ENCODE measurements at places on chromosomes 4 and X.

GRCh38 chr4:186161138-186161537 is 30.2 kb upstream of the CYP4V2 start:
- DNase-seq = no peak

DNA sequence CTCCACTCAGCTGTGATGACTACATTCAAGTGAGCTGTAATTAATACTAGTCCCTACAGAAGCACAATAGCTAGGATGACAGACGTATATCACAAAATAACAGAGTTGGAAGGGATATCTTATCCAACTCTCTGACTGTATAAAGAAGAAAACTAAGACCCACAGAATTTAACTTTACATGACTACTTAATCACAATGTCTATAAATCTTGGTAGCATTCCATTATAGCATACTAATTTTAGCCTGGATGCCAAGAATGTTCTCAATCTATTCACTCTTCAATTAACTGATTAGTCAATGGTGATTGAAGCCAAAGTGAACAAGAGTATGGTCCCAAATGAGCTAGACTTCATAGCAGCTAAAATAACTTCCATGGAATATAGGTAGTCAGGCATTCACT is 31.2 kb downstream of the RPS6KA6 start:
- no peak for DNase-seq

DNA sequence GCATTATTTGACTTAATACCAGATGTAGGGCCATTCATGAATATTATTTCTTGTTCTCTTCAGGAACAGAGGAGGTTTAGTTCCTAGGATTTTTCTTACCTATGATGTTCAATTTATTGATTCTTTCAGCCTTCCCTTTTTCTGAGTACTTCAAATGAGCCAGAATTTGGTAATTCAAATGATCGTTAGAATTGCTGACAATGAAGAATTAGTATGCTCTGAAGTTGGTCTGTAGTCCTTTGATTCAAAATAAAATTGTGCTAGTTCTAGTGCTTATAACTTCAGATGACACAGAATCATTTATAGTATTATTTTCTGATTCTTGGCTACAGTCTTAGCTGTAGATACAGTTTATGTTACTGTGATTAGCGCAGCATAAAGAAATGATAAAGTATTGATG is 35.2 kb upstream of the WDR17 start:
- DNase-seq = no peak

- DNase-seq = peak; percentile 49
Measured at GRCh38 chr4:37685823-37686372, 278 bp downstream of the RELL1 start.

- DNase-seq = no peak
Measured at GRCh38 chrX:65997978-65998717, 41.7 kb downstream of the VSIG4 start.

- no peak for DNase-seq
Measured at GRCh38 chr4:155491336-155492120, 114.8 kb upstream of the MAP9 start.

DNA sequence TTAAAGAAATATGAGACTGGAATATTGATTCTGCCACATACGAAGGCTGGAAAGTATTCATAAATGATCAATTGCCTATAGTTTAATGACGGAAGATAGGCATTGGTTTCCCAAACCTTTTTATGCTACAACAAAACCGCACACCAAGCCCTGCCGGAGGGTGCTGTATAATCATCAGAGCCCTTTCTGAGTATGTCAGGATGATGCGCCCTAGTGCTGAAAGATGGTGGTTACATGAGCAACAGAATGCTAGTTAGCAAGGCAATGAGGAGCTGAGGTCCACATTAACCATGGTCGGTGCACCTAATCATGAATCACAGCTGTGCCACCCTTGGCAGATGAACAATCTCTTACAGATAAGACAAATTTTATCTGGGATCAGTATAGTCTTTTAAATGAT is 491.1 kb downstream of the PACRGL start:
- DNase-seq = no peak

GRCh38 chrX:39427906-39428305 is 626.6 kb downstream of the MID1IP1 start:
- no peak for DNase-seq

GRCh38 chr4:48329193-48329592 is 12.1 kb upstream of the SLAIN2 start:
- no peak for DNase-seq

- no peak for DNase-seq
Measured at GRCh38 chr4:95156452-95156765, 392.4 kb downstream of the UNC5C start.

- DNase-seq = no peak
Measured at GRCh38 chr4:48710446-48711209, 69.5 kb downstream of the FRYL start.

GRCh38 chr4:186792728-186793366 is 69.2 kb upstream of the FAT1 start:
- DNase-seq = no peak

DNA sequence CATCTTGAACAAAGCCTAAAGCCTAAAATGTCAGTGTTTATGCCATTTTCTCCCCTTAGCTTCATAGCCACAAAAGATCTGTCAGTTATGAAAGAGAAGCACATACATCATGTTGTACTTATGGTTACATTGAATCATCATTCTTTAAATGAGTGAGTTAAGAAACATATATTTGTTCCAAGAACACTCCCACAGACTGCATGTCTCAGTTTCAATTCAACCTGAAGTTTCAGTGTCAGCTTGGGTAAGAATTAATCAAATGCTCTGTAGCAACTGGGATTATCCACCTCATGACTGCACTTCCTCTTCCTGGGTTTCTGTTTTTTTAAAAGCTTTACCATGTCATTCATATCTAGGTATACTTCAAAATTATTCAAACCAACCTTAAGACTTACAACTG is 3.9 kb upstream of the TMPRSS11B start:
- DNase-seq = no peak

GRCh38 chr4:67702166-67702565 is 1.2 kb upstream of the UBA6 start:
- no peak for DNase-seq

DNA sequence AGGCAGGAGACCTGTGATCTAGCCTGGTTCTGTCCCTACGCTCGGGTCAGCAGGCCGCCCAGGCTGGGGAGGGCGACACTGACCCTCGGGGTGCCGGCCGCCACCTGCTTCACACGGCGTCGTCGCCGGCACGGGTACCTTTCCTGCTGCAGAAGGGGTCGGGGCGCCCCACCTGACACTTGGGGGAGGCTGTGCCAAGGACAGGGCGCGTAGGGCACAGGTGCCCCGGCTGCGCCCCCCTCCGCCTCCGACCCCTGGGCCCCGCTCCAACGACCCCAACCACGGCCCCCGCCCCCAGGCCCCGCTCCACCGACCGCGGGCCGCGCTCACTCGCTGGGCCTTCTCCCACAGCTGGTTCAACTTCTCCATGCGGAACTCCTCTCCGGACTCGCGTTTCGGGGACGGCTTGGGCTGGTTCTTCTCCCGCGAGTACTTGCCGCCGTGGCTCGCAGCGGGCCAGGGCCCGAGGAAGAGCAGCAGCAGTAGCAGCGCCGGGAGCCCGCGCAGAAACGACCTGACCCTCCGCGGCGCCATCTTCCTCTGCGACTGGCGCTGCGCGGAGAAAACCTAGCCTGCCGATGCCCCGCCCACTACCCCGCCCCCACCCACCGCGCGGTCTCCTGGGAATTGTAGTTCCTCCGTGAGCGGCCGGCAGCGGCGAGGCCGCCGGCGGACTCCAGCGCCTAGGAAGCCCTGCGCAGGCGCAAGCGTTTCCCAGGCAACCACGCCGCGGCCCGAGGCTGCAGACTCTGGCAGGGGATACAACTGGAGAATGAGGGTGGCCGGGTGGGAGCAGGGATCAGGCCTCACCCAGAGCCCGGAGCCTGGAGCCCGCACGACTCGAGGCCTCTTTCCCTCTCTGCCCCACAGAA is at the start of gene LRPAP1:
TSS of gene LRPAP1 (minus strand) at position 544 of the 872 bp plus-strand sequence. CDS start at position 534, 10 bp downstream.
- DNase-seq = peak; percentile 72

GRCh38 chr4:177109769-177110168 is 199.9 kb upstream of the NEIL3 start:
- DNase-seq = no peak

- DNase-seq = no peak
Measured at GRCh38 chrX:97306771-97307470, 423.2 kb downstream of the RPA4 start.
